ENCODE measurements at places on chromosomes 6 and 20. TPM values are rescaled to one million over a fixed set of nuclear protein-coding genes. Genes with fewer than 3 reads are reported as not detected.
A peak's percentile ranks its signal among the peaks of the same experiment; 100 is the strongest.

DNA sequence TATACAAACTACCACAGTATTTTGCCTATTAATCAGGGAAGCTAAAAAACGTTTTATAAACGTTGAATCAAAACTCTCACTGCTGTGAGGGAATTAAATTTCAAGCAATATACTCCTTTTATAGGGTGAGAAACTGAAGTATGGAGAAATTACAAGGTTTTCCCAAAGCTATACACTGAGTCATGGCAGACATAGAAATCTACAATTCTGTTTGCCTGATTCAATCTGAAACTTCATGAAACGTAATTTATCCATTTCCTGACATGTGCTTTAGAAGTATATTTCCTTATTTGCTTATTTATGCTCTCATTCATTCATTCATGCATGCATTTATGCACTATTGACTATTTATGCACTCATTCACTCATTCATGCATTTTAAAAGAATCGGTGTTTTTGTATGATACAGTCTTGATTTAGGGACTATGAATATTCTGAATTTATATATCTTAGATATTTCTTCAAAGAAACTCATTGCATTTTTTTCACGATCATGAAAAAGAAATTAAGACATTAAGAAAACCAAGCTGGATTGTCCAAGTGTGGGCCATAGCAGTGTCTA is 16.5 kb downstream of the EYA4 start:
- no peak for DNase-seq
- no peak overlapping the region for H3K27ac ChIP-seq
- H3K4me3 ChIP-seq, result no peak overlapping the region
- no peaks in the 10 kb centered on the region for H3K4me1 ChIP-seq

- H3K27ac ChIP-seq, result no peak overlapping the region
- no peaks in the 10 kb centered on the region for H3K27me3 ChIP-seq
- H3K4me1 ChIP-seq, result no peaks in the 10 kb centered on the region
Observed at GRCh38 chr6:80437801-80438200, 331.3 kb downstream of the BCKDHB start.

DNA sequence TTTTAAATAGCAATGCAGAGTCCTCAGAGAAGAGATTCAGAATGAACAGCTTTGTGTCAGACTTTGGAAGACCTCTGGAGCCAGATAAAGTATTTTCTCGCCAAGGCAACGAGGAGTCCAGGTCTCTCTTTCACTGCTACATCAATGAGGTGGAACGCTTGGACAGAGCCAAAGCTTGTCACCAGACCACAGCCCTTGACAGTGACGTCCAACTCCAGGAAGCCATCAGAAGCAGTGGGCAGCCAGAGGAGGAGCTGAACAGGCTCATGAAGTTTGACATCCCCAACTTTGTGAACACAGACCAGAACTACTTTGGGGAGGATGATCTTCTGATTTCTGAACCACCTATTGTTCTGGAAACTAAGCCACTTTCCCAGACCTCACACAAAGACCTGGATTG is 55.5 kb downstream of the MRAP2 start:
- H3K4me1 ChIP-seq, result no peaks in the 10 kb centered on the region
- H3K27ac ChIP-seq, result no peak overlapping the region
- H3K27me3 ChIP-seq, result no peaks in the 10 kb centered on the region
- H3K4me3 ChIP-seq, result no peak overlapping the region
- H3K36me3 ChIP-seq, result no peaks in the 10 kb centered on the region
- DNase-seq, result no peak

DNA sequence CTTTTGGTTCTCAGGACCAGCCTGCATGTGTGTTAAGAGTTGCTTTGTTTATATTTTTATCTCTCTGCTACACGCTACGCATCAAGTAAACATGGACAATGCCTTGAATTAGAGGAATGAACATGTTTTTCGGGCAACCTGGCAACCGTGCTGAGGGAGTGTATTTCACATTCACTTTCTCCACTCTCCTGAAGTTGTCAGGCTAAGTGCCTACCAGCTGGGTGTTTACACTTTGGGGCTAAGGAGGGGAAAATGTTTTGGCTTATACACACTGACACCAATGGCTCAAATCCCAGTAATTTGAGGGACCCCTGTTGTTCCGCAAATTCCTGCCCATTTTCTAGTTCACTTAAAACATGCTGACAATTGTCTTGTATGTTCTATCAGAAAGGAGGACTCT is 141.5 kb upstream of the PDE7B start:
- H3K4me3 ChIP-seq, result no peak overlapping the region
- no peaks in the 10 kb centered on the region for H3K36me3 ChIP-seq
- H3K4me1 ChIP-seq, result no peaks in the 10 kb centered on the region
- no peak overlapping the region for H3K27ac ChIP-seq
- no peak for DNase-seq

GRCh38 chr6:148448369-148449012 is 105.9 kb downstream of the SASH1 start:
- H3K4me3 ChIP-seq, result no peak overlapping the region
- H3K27me3 ChIP-seq, result no peaks in the 10 kb centered on the region
- no peaks in the 10 kb centered on the region for H3K4me1 ChIP-seq
- no peak overlapping the region for H3K27ac ChIP-seq
- H3K36me3 ChIP-seq, result no peaks in the 10 kb centered on the region

DNA sequence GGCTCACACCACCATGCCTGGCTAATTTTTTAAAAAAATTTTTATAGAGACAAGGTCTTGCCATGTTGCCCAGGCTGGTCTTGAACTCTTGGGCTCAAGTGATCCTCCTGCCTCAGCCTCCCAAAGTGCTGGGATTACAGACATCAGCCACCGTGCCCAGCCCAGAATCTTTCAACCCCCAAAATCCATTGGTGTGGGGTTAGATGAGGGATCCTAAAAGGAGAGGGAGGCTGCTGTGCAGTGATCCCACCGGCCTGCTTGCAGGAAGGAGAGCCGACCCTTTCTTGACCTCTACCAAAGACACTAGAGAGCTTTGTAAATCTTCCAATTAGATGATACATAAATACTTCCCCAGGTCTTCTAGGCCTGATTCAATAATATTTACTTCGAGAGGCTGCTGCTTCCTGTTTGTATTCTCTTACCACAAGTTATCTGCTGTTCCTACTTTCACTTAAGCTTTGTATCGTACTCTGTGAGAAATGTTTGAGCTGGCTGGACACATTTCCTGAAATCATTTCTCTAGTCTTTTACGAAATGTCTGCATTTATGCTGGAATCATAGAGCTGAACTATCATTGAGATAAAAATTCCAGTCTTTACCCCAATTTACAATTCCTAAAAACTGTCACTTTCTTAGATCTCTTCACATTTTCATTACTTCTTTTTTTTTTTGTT is 49.3 kb upstream of the IER3 start:
- no peaks in the 10 kb centered on the region for H3K4me1 ChIP-seq
- no peaks in the 10 kb centered on the region for H3K36me3 ChIP-seq
- H3K4me3 ChIP-seq, result no peak overlapping the region
- DNase-seq, result no peak

DNA sequence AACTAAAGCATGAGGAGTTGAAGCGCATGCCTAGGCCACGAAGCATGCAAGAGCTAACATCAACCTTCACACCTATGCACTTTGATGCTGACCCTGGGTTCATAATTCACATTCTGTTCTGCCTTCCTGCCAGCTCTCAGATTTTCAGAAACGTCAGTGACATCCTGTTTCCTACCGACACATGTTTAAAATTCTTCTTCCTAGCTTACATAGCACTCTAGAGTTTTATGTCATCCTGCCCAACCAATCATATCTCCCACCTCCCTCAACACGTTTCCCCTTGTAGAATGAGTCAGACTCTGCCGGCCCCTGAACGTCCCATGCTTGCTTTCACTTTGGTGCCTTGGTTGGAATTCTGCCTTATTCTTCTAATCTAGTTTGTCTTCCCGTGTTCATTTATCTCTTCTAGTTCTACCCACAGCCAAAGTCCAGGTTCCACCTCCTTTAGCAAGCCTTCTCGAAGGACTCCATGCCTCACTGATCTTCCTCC is 97.2 kb upstream of the MAP7 start:
- H3K27ac ChIP-seq, result peak overlapping the region; percentile 38
- peaks cover 3% of the 10 kb centered on the region for H3K4me1 ChIP-seq
- H3K36me3 ChIP-seq, result no peaks in the 10 kb centered on the region
- no peak overlapping the region for H3K4me3 ChIP-seq
- no peaks in the 10 kb centered on the region for H3K27me3 ChIP-seq

- no peaks in the 10 kb centered on the region for H3K4me1 ChIP-seq
- H3K4me3 ChIP-seq, result no peak overlapping the region
- H3K36me3 ChIP-seq, result no peaks in the 10 kb centered on the region
- no peak for DNase-seq
- no peaks in the 10 kb centered on the region for H3K27me3 ChIP-seq
Observed at GRCh38 chr6:77089776-77090175, 373.5 kb downstream of the HTR1B start.

DNA sequence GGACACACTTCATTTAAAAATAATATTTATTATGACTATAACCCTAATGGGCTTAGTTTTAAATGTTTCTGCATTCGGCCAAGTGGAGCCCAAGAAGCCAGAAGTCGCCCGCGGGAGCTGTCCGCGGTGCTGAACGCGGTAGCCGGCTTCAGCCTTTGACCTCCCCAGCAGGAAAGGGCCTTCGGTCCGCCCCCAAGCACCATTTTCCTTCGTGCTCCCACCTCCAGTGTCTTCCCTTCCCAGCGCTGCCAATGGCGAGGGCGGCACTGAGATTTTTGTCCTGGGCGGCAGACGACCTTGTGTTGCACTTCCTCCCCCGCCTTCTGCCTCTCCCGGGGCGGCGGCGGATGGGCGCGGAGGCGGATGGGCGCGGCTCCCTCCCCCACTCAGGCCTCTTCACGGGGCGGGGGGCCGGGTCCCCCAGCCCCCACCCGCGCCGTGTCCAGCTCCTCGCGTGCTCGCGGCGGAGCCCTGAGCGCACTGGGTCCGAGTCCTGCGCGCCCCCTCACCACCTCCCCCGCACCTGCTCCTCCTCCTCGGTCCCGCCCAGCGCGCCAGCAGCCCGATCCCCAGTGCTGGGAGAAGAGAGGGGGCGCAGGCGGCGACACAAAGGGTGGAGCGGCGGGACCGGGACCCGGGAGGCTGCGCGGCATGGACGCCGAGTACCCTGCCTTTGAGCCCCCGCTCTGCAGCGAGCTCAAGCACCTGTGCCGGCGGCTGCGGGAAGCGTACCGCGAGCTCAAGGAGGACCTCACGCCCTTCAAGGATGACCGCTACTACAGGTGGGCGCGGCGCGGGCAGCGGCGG is 23.6 kb upstream of the TMEM181 start:
- H3K4me1 ChIP-seq, result peaks cover 8% of the 10 kb centered on the region
- peak; percentile 74 for DNase-seq
- H3K36me3 ChIP-seq, result no peaks in the 10 kb centered on the region
- H3K27ac ChIP-seq, result no peak overlapping the region
- peak overlapping the region; percentile 38 for H3K4me3 ChIP-seq
- H3K27me3 ChIP-seq, result peaks cover 5% of the 10 kb centered on the region

GRCh38 chr6:162315291-162315690 is 412.3 kb downstream of the PRKN start:
- no peak overlapping the region for H3K4me3 ChIP-seq
- DNase-seq, result no peak
- no peaks in the 10 kb centered on the region for H3K4me1 ChIP-seq
- H3K27me3 ChIP-seq, result no peaks in the 10 kb centered on the region
- H3K36me3 ChIP-seq, result no peaks in the 10 kb centered on the region
- H3K27ac ChIP-seq, result no peak overlapping the region

DNA sequence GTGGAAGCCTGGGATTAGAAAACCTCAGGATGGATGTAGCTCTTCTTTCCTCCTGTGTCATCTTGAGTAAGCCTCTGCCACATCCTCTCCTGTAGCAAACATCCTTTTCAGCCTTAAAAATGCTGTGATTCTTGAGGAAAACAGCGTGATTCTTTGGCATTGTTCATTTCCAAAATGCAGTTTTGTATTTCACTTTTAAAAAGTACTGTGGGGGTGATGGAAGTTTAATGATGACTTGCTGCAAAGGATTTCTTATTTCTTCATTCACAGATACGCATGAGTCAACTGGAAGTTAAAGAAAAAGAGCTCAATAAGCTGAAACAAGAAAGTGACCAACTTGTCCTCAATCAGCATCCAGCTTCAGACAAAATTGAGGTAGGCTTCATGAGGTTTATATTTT is 23.9 kb upstream of the SNRNP48 start:
- H3K4me3 ChIP-seq, result no peak overlapping the region
- no peak overlapping the region for H3K27ac ChIP-seq
- H3K4me1 ChIP-seq, result no peaks in the 10 kb centered on the region
- peaks cover 72% of the 10 kb centered on the region for H3K36me3 ChIP-seq
- no peak for DNase-seq

- H3K36me3 ChIP-seq, result no peaks in the 10 kb centered on the region
- no peaks in the 10 kb centered on the region for H3K27me3 ChIP-seq
- no peak overlapping the region for H3K4me3 ChIP-seq
- no peaks in the 10 kb centered on the region for H3K4me1 ChIP-seq
Observed at GRCh38 chr20:38304845-38305447, 990 bp downstream of the BPI start.

- H3K27me3 ChIP-seq, result peaks cover 2% of the 10 kb centered on the region
- no peaks in the 10 kb centered on the region for H3K4me1 ChIP-seq
- H3K4me3 ChIP-seq, result no peak overlapping the region
- H3K27ac ChIP-seq, result no peak overlapping the region
Observed at GRCh38 chr20:51014797-51015722, 7.8 kb downstream of the KCNG1 start.

DNA sequence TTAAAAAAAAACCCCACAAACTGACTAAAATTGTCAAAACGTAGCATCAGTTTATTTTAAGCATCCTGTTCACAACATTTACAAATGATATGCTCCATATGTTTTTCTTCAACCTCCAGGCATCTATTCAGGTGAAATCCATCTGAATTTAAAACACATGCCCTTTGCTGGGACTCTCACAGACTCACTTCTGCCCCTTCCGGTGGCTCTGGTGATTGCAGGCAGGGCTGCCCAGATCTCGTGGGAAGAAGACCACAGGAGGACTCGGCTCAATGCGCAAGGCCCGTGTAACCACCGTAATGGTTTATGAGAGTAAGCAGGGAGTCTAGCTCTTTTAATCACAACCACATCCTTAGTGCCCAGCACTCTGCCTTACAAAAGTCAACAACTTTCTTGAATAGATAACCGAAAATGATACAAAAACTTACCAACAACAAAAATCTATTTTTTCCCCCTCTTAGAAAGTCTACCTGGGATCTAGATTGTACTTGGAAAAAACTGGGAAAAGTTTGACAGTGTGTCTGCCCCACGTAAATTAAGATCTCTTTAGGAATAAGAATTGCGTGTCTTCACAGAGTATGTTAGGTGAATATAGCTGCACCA is 139.1 kb downstream of the KIF16B start:
- H3K4me1 ChIP-seq, result no peaks in the 10 kb centered on the region
- peak; percentile 43 for DNase-seq
- no peak overlapping the region for H3K4me3 ChIP-seq
- no peaks in the 10 kb centered on the region for H3K27me3 ChIP-seq
- peaks cover under 1% of the 10 kb centered on the region for H3K36me3 ChIP-seq
- no peak overlapping the region for H3K27ac ChIP-seq

DNA sequence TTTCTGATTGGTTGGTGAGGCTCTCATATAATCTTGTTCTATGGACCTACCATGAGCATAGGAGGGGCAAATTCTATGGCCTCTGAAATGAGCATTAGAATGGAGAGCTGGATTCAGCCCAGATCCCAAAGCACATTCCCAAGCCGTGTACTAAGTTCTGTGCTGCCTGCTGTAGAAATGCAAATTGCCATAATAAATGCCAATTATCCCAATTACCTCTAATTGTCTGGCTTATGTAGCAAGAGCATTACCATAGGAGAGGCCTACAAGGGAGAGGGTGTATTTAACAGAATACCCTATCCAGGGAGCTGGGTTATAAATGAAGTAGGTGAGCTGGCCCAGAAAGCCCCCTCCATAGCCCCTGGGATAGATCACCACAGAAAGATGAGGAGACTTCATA is 126.8 kb downstream of the LRFN2 start:
- no peak overlapping the region for H3K27ac ChIP-seq
- no peak for DNase-seq
- no peaks in the 10 kb centered on the region for H3K27me3 ChIP-seq

Gene DEFB132
- 0.08 TPM for total RNA-seq

Gene VGLL2
- not detected for total RNA-seq

Gene OR2H2
- not detected for total RNA-seq

Gene CPXM1
- total RNA-seq, result 5.5 TPM

Gene HDGFL1
- total RNA-seq, result not detected

Gene SALL4
- 3.6 TPM for total RNA-seq

Gene KHDC1
- total RNA-seq, result 0.42 TPM
